ENCODE measurements at places on chromosomes 4 and X.

DNA sequence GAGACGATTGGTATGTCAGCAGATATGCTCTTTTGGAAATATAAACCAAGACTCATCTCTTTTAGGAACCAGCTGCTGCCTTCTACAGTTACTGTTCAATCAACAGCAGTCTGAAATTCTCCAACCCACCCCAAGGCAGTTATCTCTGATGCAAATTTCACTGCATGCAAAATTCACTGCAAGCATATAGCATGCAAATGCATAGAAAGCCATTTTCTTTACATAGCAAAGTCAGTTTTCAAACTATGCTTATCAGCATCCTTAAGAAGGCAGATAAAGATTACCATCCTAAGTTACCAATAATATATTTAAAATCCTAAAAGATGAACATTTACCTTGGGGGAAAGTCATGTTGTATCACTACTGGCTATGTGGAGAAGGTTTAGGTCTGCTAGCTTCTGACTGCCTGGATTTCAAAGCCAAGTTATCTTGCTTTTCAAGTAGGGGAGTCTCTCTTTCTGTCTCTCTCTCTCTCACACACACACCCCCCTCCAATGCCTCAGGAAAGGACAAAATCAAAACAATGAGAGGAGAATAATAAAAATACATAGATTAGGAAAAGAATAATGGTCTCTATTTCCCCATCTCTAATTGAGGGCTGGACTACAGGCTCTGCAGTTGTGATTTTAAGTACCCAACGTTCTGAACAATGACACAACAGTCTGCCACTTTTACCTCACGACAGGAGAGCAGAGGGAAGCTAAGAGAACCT lies 1.5 kb downstream of the NMU start:
- no peak for DNase-seq

GRCh38 chrX:152165033-152165743 lies 26.8 kb upstream of the MAGEA10 start:
- DNase-seq: no peak

DNA sequence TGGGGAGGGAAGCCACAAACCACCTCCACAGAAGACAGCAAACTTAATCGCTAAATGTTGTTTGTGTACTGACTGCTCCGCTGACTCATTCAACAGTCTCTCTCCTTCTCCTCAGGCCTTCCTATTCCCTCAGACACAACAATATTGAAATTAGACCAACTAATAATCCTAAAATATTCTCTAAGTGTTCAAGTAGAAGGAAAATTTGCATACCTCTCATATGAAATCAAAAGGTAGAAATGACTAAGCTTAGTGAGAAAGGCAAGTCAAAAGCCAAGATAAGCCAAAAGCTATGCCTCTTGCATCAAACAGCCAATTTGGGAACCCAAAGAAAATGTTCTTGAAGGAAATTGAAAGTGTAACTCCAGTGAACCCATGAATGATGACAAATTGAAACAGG lies 75.7 kb upstream of the ARHGAP24 start:
- no peak for DNase-seq

DNA sequence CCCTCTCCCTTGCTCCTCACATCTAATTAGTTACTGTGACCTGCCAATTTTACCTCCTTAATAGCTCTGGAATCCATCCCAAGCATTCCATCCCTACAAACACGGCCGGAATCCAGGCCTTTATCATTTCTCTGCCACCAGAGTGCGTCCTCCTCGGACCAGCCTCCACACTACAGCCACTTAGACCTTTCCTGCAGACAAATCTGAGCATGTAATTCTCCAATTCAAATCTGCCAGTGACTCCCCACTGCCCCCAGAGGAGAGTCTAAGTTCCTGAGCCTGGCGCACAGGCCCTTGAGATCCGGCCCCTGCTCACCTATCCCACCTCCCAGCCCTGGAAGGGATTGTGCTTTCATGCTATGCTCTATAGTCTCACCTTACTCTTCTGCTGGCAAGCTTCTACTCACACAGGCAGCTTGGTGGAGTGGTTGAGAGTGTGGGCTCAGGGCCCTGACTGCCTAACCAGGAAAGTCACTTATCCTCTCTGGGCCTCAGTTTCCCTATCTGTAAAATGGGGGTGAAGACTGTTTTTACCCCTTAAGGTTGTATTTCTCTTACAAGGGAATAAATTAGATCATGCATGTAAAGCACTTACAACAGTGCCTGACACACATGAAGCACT lies 31.2 kb downstream of the PJA1 start:
- DNase-seq: no peak

- DNase-seq: no peak
Measured at GRCh38 chrX:133918361-133918771, 67.0 kb downstream of the GPC3 start.

- no peak for DNase-seq
Measured at GRCh38 chrX:133983974-133984845, 1.2 kb downstream of the GPC3 start.

DNA sequence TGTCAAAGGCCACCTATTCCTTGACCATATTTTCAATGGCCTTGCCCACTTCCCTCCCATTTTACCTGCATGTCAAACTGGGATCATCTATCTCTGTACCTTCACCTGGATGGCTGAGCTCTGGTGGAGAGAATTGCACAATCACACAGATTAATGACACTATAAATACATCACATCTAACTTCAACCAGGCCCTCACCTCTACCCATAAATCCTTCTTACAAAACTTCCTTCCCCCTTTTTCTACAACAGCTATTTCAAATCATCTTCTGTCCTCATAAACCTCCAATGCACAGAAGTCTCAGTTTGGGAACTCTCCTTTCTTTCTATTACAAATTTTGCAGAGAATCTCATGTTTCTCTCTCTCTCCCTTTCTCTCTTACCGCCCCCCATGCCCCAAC lies 9.2 kb downstream of the PALLD start:
- peak; percentile 76 for DNase-seq

- DNase-seq: no peak
Measured at GRCh38 chrX:40145001-40145922, 47.5 kb upstream of the BCOR start.

- no peak for DNase-seq
Measured at GRCh38 chrX:130261296-130261893, 7.3 kb downstream of the ZNF280C start.

- DNase-seq: no peak
Measured at GRCh38 chrX:41599507-41599906, 89.3 kb upstream of the GPR34 start.

DNA sequence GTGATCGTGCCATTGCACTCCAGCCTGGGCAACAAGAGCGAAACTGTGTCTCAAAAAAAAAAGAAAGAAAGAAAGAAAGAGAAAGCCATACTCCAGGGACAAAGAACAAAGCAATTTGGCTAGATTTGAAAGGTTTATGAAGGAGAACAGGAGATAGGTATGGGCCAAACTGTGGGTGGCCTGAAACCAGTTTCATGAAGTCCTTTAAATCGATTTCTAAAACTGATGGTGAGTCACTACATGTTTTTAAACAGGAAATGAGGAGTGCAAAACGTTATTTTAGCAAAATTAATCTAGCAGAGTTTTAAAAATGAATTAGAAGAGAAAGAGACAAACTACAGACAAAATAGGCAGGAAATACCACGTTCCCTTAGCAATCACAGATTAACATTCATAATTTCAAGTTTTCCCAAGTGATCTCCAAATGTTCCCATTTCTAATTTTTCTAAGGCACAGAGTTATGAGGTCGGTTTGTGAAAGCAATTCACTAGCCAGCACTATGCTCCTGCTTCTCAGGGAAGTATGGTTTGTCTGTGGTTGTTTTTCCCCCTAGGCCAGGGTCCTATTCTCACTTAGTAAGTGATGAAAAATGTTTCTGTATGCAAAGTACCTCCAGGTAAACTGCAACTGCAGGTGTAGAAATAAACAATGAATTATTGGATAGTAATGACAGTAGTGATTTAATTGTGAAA lies 190.6 kb downstream of the PPP3CA start:
- no peak for DNase-seq

DNA sequence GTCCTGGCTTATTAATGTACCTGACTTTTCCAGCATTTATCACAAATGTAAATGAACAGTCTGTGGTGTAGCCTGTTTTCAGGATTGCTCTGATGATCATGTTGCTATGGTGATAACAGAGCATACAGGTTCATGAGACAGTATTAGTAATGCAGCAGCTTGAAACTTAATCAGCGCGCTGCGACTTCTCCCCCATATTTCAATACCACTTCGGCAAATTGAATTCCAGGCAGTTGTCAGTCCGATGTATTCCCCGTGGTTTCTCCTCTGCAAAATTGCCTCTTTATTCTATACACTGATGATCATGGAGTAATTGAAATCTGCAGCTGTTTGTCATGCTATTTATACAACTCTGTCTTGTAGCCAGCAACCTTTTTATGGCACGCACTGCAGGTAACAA lies 239.3 kb downstream of the C4orf33 start:
- DNase-seq: no peak

DNA sequence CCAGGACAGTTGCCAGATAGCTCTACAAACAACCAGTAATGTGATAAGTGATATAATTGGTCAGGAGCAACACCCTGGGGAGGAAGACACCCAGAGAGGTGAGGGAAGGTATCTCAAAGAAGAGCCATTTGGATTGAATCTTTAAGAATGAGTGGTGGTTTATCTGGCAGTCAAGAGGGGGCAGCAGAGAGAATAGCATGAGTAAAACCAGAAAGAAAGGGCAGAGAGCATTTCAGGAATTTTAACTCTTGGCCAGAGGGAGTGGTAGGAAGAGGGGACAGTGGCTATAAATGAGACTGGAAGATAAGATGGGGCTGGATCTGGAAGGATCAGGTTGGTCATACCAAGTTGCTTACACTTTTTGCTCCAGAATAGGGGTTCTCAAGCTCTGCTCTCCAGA lies 5.9 kb upstream of the SEPTIN6 start:
- peak; percentile 41 for DNase-seq

GRCh38 chr4:153929675-153930074 lies 140.8 kb upstream of the SFRP2 start:
- no peak for DNase-seq

DNA sequence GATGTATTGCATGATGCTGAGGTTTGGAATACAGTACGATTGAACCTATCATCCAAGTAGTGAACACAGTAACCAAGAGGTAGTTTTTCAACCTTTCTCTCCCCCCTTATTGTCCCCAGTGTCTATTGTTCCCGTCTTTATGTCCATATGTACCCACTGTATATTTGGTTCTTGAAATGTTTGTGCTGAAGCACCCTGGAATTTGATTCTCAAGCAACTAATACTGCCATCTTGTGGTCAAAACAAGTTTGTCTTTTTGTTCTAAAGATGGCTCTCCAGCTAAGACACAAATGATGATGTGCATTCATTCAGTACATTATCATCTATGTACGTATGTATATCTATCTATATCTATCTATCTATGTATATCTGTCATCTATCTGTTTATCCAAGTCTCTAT lies 33.5 kb upstream of the DCX start:
- peak; percentile 35 for DNase-seq

GRCh38 chr4:90419124-90419711 lies 292.0 kb downstream of the CCSER1 start:
- DNase-seq: peak; percentile 63

DNA sequence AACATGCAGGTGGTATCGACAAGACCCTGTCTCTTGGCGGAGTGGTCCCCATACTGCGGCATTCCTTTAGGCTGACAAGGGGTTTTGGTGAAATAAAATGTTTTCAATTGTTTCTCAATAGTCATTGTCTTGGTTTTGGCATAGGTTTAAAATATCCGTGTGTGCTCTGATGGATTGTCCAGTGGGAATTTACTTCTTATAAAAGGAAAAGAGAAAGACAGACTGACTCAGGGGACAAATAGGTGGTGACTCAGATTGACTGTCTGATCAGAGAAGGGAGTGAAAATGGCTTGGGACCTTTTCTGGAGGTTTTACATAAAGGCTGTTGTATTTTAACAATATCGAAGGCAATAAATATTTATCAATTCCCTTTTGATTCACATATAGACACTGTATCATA lies 129.8 kb downstream of the SORBS2 start:
- no peak for DNase-seq

DNA sequence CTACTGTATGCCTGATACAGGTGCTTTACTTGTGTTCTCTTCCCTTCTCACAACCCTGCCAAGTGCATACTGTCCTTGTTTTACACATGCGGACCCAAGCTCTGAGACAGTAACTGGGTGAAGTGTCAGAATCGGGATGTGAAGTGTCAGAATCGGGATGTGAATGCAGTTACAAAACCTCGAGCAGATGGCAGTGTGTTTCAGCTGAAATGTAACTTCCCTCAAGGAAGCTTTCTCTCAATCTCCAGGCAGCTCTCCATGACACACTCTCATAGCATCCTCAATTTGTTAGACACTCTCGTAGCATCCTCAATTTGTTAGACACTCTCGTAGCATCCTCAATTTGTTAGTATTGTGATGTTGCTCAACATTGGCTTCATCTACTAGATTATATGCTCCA lies 1.1 kb upstream of the HPSE start:
- DNase-seq: peak; percentile 17

- DNase-seq: no peak
Measured at GRCh38 chrX:71992711-71993110, 82.1 kb downstream of the NHSL2 start.

DNA sequence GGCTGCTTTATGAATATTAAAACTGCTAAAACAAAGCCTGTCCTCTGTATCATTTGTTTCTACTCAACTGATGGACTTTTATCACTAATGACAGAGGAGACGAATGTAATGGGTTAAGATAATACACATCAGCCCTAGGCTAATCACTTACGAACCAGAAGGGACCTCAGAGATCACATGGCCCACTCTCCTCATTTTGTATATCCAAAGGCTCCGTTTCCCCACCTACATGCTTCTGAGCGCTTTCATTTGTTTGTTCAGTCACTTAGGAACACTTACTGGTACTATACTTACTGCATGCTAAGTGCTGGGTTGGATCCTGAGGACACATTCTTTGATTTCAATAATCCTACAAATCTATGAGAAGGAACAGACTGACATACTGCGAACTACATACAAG lies 169.3 kb downstream of the CEP135 start:
- DNase-seq: no peak

- no peak for DNase-seq
Measured at GRCh38 chr4:153385784-153386183, 41.3 kb downstream of the MND1 start.

GRCh38 chr4:22268350-22269025 lies 247.4 kb downstream of the ADGRA3 start:
- no peak for DNase-seq

- DNase-seq: peak; percentile 6
Measured at GRCh38 chrX:126770179-126770578, 49.4 kb upstream of the PRR32 start.

- no peak for DNase-seq
Measured at GRCh38 chr4:55215087-55215486, 89.7 kb upstream of the KDR start.

GRCh38 chr4:38091636-38092035 lies 131.4 kb downstream of the PTTG2 start:
- DNase-seq: no peak

DNA sequence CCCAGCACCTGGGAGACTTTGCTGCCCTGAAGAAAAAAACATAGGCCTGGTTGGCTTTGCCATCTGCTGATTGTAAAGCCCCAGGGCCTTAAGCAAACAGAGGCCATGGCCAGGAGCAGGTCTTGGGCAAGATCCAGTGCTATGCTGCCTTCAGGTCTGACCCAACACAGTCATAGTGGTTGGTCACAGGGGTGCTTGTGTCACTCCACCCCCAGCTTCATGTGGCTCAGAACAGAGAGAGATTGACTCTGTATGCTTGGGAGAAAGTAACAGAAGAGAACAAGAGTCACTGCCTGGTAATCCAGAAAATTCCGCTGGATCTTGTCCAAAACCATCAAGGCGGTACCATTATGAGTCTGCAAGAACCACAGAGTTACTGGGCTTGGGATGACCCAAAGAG lies 24.4 kb upstream of the SMARCA5 start:
- no peak for DNase-seq

- no peak for DNase-seq
Measured at GRCh38 chr4:3527101-3527913, 4.9 kb downstream of the LRPAP1 start.

Data from AML-193 (cell line).